ENCODE measurements at places on chromosomes 11 and 22.
A peak's percentile ranks its signal among the peaks of the same experiment; 100 is the strongest.

GRCh38 chr22:35170716-35171697 lies 86.3 kb upstream of the HMGXB4 start:
- DNase-seq, result no peak

DNA sequence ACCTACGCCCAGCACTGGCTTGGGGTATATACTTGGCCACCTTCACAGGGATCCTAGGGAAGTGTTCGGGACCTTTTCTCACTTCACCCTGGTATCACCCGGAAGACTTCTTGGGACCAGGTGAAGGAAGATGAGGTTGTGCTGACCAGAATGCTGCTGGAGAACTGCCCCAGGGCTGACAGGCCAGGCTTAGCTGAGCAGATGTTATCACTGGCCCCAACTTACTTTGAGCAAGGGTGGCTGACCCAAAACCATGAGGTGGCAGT lies 4.5 kb downstream of the FTH1 start:
- DNase-seq, result no peak

- DNase-seq, result no peak
These were observed 13.6 kb upstream of the LGR4 start for GRCh38 chr11:27485930-27486773.

GRCh38 chr22:40654522-40655167 lies 18.1 kb upstream of the MRTFA start:
- DNase-seq, result no peak

- no peak for DNase-seq
These were observed 84.2 kb upstream of the WNT7B start for GRCh38 chr22:46061124-46061500.

DNA sequence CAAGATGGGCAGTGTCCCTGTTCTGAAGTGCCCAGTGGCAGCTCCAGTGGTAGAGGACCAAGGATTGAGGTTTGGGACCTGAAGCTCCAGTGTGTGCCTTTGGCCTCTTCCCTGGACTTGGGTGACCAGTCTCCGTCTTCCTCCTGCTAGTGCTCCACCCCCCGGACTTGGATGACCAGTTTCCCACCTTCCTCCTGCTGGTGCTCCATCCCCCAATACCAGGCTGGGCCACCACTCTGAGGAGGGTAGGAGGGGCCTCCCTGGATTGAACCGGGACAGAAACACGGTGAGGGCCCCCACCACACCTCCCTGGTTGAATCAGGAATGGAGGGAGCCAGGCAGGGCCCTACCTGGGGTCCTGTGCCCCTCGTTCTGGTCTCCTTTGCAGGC lies 10.9 kb upstream of the NEAT1 start:
- no peak for DNase-seq

GRCh38 chr11:114171257-114172054 lies 111.9 kb downstream of the ZBTB16 start:
- no peak for DNase-seq

DNA sequence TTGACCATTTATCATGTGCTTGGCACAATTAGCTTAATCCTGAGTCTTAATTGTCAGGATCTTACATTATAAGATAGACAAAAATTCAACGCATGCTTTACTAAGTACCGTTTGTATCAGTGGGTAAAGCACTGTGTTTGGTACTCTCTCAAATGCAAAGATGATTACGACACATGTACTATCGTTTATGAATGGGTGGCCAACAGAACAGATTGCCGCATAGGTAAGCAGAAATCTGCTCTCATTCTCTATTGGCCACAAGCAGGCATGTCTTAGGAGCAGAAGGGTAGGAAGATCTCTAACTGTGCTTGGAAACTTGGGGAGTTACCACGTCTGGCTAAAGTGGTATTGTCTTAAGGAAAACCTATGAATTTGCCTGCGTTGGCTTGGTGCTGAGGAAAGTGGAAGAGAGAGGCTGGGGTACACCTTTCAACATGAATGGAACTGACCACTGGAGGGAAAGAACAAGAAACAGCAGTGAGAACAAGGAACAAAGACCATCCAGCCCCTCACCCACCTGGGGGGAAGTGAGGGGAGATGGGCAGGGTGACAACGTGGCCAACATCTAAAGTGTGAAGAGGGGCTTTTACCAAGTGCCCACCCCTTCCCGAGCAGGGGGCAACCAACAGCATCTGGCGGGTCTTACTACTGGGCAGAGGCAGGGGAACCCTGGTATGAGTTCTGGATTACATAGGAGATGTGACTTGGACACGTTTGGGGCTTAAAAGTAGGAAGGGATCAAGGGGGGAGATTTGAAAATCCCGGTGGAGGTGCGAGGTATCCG lies 1.0 kb upstream of the TUBA8 start:
- no peak for DNase-seq

- no peak for DNase-seq
These were observed 254.0 kb upstream of the PITPNB start for GRCh38 chr22:28172892-28173670.

GRCh38 chr11:110345743-110346142 lies 49.3 kb upstream of the RDX start:
- DNase-seq, result no peak

- DNase-seq, result no peak
These were observed 118.3 kb downstream of the VPREB1 start for GRCh38 chr22:22362936-22363335.

GRCh38 chr11:46272816-46273427 lies 4.5 kb upstream of the CREB3L1 start:
- no peak for DNase-seq

- no peak for DNase-seq
These were observed 5.6 kb downstream of the PNPLA5 start for GRCh38 chr22:43886231-43886630.

- DNase-seq, result no peak
These were observed 2.9 kb upstream of the FZD4 start for GRCh38 chr11:86957976-86958646.

DNA sequence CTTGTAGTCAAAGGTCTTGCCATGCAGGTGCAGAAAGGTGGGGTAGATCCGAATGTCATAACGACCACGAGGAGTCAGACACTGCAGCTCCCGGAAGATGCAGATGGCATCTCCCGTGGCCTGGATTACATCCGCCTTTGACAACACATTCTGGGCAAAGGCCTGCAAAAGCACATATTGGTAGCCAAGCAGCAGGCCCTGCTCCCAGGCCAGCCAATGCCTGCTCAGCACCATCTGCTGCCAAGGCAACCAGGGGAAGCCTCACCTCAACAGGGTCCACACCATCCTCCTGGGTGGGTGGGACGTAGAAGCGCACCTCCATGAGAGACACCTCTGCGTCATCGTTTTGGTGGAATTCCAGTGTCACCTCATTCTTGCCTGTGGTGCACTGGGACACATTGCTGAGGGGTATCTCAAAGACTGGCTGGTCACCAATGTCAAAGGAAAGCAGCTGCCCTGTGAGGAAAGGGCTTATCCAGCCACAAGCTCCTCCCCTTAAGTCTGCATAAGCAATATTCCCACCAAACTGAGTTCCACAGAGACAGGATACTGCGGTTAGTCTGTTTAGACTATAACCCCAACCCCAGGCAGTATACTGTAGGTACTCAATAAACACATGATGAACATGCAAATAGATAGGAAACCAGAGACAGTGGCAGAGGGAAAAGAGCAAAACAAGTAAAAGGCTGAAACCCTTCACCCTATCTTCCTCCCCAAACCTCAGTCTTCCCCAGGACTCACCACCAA lies 2.8 kb downstream of the SSRP1 start:
- DNase-seq, result no peak

- no peak for DNase-seq
These were observed 207.0 kb downstream of the KIRREL3 start for GRCh38 chr11:126793596-126793995.

GRCh38 chr11:134644476-134645456 lies 232.7 kb upstream of the B3GAT1 start:
- no peak for DNase-seq

- no peak for DNase-seq
These were observed 14.4 kb upstream of the DEPDC7 start for GRCh38 chr11:33001281-33001680.

GRCh38 chr11:1763336-1763795 lies 361 bp downstream of the CTSD start:
- DNase-seq, result no peak

DNA sequence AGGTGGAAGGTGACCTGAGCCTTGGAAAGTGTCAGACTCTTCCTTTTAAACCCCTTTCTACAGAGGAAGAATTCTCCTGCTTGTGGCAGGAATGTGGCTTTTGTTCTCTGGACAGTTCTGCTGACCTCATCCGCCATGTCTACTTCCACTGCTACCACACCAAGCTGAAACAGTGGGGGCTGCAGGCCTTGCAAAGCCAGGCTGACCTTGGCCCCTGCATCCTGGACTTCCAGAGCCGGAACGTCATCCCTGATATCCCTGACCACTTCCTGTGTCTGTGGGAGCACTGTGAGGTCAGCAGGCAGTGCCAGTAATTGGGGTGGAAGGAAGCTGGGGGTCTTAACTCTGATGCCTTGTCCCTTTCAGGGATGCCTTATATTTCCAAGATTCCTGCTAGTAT lies 9.3 kb downstream of the HINFP start:
- no peak for DNase-seq

GRCh38 chr22:40638261-40638660 lies 1.7 kb upstream of the MRTFA start:
- no peak for DNase-seq

GRCh38 chr22:40179526-40179925 lies 1.8 kb downstream of the TNRC6B start:
- no peak for DNase-seq

DNA sequence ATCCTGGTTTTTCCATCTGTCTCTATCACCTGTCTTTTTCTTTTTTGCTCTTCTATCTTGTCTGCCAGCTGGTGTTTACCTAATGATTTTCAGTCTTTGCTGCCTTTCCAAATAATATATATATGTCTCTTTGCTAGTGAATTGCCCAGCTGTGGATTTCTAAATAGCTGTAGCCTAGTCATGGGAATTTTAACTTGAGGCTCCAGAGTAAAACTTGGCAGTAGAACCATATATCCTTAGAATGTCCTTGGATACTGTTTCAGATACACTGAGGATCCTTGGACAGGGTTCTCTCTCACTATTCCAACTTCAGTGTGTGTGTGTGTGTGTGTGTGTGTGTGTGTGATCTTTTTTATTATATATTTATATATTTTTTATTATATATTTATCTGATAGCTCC lies 2285.3 kb downstream of the LRRC4C start:
- DNase-seq, result no peak

GRCh38 chr11:75554258-75555022 lies 7.6 kb upstream of the SERPINH1 start:
- no peak for DNase-seq

- no peak for DNase-seq
These were observed 12.1 kb downstream of the SLC37A2 start for GRCh38 chr11:125075242-125075625.

GRCh38 chr11:83102834-83103233 lies 31.1 kb upstream of the RAB30 start:
- no peak for DNase-seq

GRCh38 chr11:23112987-23113886 lies 253.0 kb upstream of the CCDC179 start:
- DNase-seq, result peak; percentile 24

GRCh38 chr11:44464741-44465140 lies 100.7 kb upstream of the CD82 start:
- no peak for DNase-seq

- no peak for DNase-seq
These were observed 156.8 kb downstream of the C11orf91 start for GRCh38 chr11:33543823-33544222.

- DNase-seq, result no peak
These were observed 4.4 kb downstream of the CTSD start for GRCh38 chr11:1759151-1759850.

DNA sequence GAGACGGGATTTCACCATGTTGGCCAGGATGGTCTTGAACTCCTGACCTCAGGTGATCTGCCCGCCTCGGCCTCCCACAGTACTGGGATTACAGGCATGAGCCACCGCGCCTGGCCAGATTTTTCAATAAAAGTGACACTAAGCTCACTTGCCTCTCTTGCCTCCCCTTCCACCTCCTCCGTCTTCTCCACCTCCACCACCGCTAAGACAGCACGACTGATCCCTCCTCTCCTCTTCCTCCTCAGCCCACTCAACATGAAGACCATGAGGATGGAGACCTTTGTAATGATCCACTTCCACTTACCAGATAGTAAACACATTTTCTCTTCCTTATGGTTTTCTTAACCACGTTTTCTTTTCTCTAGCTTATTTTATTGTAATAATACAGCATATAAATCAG lies 14.2 kb downstream of the CERK start:
- DNase-seq, result no peak

Measured in HEK293T (cell line).